ENCODE measurements at places on chromosomes 13 and 19.

DNA sequence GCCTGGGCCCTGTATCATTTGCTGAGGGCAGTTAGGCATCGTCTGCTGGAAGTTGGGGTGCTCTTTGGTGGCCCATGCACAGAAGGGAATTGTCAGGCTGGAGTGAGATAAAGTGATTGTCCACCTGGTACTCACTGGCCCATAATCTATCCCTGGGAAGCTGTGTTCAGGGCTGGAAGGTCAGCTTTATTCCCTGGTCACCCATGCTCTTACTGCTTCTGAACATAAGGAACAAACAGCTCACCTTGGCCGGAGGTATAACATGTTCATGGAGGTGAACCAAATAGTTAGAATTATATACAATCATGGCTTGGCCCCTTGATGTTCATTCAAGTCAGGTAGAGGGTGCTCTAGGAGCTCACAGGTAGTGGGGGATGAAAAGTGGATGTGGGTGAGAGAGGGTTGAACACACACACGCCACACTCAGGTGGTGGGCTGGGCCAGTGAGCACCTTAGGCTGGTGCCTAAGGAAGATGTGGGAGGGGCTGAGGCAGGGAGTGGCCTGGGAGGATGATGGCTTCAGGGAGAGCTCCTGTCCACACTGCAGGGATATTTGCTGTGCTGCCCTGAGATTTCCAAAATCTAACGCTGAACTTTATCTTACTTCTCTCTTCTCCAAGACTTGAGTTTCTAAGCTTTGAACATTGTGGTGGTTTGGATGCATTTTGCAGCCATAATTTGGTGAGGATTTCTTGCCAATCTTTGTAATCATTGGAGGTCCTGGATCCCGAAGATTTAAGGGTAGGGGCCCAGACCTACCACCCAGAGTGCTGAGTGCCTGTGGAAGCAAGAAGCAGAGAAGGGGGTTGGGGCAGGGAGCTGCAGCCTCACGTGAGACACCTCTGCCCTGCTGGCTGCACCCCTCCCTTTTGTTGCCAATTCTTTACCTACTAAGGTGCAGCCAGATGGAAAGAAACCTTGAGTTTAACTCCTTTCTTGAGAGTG is 420.6 kb downstream of the ZNF536 start:
- DNase-seq: no peak

DNA sequence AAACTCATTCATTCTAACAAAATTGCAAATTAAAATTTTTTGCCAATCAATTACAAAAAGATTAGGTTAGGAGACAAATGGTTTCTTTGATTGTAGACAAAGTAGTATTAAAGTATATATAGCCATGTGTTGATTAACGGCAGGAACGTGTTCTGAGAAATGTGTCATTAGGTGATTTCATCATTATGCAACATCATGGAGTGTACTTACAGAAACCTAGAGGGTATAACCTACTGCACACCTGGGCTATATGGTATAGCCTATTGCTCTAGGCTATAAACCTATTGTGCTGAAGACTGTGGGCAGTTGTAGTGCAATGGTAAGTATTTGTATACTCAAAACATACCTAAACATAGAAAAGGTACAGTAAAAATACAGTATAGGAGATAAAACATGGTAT is 906.8 kb upstream of the SPRY2 start:
- no peak for DNase-seq

DNA sequence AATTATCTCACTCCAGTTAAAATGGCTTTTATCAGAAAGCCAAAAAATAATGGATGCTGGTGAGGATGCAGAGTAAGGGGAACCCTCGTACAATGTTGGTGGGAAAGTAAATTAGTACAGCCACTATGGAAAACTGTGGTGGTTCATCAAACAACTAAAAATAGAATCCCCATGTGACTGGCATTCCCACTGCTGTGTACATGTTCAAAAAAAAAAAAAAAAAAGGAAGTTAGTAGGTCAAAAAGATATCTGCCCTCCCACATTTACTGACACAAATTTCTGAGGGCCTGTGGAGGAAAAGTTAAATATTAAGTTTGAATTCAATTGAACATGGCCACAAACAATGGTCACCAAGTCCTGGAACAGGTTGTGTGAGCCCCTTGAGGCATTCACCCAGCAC is 9.8 kb upstream of the ZSCAN5A start:
- no peak for DNase-seq

DNA sequence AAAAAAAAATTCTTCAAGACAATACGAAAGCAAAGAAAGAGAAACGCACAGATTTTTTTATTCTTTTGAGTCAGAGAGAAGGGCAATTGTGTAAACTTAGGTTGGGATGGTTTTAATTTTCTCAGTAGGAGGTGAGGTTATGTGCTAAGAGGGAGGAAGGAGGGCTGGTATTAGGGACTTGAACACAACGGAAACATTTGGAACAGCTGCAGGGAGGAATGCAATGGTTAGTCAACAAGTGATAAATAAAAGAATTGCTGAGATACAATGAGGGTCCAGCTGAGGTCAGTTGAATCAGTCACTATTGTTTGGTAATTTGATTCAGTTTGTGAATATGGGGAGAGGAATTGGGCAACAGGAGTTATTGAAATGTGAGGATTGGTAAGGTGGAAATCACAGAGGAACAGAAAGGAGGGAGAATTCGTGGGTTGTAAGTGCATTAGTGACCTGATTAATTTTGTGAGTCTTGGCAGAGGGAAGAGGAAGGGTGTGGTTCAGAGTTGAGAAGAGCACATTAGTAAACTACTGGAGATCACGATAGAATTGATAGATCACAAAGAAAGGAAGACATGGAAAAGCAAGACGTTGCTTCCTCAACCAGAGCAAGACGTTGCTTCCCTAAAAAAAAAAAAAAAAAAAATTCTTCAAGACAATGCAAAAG is 499.5 kb upstream of the SPRY2 start:
- DNase-seq: no peak

DNA sequence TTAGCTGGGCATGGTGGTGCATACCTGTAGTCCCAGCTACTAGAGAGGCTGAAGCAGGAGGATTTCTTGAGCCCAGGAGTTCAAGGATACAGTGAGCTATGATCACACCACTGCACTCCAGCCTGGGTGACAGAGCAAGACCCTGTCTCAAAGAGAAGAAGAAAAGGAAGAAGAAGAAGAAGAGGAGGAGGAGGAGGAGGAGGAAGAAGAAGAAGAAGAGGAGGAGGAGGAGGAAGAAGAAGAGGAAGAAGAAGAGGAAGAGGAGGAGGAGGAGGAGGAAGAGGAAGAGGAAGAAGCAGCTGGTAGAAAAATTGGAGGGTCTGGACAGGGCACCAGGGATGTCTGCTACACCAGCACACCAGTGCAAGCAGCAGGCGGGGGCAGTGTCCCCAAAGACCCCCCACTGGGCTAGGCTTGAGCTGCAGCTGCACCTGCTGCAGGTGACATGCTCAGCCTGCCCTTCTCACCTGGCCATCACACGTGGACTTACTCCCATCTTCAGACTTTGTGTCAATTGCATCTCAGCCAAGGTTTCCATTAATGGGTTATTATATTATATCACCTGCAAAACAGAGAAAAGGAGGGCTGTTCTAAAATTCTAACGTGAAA is 180.9 kb upstream of the ZNF507 start:
- no peak for DNase-seq

GRCh38 chr13:104962411-104962810 is 1573.1 kb downstream of the EFNB2 start:
- no peak for DNase-seq

- no peak for DNase-seq
Measured at GRCh38 chr13:59472134-59472533, 691.6 kb downstream of the DIAPH3 start.

DNA sequence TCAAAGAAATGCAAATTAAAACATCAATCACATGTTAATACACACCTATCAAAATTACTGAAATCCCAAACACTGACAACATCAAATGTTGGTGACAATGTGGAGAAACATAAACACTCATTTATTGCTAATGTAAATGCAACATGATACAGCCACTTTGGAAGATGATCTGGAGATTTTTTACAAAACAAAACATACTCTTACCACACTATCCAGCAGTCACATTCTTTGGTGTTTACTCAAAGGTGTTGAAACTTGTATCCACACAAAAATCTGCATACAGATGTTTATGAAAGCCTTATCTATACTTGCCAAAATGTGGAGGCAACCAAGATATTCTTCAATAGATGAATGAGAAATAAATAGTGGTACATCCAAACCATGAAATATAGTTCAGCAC is 1219.5 kb upstream of the PCDH20 start:
- DNase-seq: no peak

DNA sequence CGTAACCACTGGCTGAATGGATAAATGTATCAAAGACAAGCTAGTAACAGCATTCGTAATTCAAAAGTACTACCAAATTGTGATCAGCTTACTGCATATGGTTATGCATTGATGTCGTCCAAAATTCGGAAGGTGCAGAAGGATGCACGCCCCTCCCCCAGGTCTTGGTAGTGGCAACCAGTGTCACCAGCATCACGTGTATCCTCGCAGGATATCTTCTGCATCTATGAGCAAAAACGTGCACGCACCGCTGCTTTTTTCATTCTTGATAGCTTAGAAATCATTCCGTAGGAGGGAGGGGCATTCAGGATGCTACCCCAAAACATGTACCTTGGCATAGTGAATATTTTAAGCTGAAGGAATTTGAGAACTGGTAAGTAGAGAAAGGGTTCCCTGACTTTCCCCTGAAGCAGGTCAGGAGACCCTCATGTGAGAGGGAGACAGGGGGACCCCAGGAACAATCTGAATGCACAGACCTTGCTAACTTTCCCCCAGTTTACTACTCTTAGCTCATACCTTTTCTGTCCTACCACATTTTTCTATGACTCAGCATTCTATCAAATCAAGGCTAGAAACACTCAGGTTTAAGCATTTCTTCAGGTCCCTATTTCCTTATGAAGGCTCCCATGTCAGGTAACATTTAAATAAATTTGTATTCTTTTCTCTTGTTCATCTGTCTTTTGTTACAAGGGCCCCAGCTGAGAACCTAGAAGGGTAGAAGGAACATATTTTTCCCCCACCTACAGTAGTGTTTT is 61.2 kb upstream of the TM9SF2 start:
- no peak for DNase-seq

DNA sequence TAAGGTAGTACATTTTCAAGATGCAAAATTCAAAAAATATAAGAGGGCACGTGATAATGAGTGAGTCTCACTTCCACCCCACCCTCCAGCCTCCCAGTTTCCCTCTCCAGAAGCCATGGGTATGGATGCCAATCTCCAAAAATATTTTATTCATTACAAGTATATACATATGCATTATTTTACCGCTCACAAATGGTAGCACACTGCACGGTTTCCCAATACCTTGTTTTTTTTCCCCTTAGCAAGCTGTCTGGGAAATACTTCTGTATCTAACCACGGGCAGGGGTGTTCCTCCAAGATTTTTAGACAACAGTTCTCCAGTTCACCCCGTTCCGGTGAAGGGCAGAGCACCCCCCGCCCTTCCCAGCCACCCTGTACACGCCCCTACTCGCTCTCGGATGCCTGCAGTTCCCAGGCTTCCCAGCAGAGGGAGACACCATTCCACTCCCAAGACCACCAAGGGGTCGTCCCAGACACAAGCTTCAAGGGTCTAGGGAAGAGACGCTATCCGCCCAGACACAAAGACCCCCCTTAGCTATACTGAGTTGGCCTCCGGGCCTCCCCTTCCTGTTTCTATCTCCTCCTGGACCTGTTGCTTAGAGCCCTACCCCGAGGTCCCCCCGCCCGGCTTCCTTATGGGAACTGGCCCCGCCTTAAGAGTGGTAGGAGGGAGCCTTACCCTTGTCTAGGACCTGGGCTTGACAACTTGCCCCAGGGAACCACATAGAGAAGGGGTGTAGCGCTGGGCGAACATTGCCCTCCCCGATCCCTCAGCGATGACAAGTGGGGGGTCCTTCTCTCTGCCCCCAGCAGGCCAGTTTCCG is 1.1 kb upstream of the FXYD3 start:
- peak; percentile 70 for DNase-seq

GRCh38 chr19:36013280-36014011 is 567 bp downstream of the ALKBH6 start:
- DNase-seq: no peak

- DNase-seq: no peak
Measured at GRCh38 chr13:73900591-73900990, 233.6 kb downstream of the KLF12 start.

- DNase-seq: no peak
Measured at GRCh38 chr19:2288338-2288817, 6.4 kb upstream of the PEAK3 start.

DNA sequence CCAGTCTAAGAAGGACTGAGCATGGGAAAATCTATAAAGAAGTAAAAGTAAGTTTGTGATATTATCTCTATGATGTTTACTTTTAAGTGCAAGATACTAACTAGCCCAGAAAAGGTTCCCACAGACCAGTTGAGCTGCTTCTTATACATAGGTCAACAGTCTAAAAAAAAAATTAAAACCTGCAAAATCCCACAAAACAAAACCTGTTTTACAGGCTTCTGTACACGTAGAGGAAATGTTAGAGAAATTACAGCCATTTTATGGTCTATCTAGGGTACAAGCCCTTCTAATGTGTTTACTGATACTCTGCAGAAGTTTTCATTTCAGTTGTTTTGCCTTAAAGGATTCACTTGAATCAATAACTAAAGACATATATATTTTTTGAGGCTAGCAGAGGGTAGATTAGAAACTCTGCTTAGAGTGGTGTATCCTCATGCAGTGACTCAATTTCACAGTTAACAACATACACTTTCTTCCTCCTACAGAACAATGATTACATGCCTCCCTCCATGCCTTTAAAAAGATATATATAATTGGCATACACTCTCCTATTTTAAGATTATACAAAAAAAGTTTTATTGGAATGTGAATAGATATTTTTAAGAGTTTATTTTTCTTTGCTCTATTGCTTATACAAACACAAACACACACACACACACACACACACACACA is 43.9 kb downstream of the CAB39L start:
- DNase-seq: no peak

DNA sequence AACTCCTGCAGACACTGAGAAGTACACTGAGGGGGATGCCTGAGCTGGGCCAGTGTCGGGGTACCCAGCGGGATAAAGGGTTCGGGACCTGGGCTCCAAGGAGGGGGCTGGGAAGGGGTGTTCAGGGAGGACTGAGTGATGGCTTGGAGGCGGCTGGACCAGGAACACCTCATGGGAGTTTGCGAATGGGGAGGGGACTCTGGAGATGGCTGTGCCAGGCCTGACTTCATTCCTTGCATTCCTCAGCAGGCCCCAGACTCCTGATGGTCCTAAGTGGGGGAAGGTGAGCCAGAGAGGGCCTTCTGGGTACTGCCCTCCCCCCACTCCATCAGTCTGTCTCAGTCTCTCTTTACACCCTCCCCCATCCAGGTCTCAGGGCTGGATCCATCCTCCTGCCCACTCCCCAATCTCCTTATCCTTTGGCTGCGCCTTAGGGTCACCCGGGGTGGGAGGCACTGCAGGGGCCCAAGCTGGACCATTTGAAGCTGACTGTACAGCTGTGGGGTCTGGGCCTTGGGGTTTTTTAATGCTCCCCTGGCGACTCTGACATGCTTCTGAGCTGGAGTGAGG is 13.8 kb downstream of the PAK4 start:
- no peak for DNase-seq

- DNase-seq: no peak
Measured at GRCh38 chr13:102763741-102764140, 9.8 kb downstream of the TEX30 start.

GRCh38 chr19:10651851-10652250 is 2.3 kb upstream of the ILF3 start:
- DNase-seq: no peak
